NCI-H524 (cell line): ENCODE measurements at places on chromosomes 3 and 15.

- DNase-seq: no peak
Observed at GRCh38 chr3:111152496-111152895, 80.9 kb downstream of the NECTIN3 start.

GRCh38 chr15:80456517-80457492 is 52.6 kb downstream of the ARNT2 start:
- DNase-seq: no peak

GRCh38 chr3:189119950-189120349 is 51.8 kb upstream of the TPRG1 start:
- DNase-seq: no peak

DNA sequence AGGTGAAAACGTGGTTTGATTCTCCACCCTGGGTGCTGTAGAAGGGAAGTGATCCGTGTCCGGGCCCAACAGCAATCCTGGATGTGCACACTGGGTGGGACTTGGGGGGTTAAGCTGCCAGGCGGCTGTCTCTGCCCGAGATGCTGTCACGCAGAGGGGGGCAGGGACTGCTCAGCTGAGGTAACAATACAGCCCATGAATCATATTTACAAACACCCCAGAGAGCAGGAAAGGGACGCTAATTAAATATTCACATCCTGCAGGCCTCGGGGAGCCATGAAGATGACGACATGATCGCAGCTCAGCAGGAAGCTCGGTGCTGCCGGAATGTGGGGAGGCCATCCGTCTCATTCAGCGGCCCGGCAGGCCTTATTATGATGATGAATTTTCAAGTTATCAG is 17.9 kb upstream of the CRABP1 start:
- no peak for DNase-seq

DNA sequence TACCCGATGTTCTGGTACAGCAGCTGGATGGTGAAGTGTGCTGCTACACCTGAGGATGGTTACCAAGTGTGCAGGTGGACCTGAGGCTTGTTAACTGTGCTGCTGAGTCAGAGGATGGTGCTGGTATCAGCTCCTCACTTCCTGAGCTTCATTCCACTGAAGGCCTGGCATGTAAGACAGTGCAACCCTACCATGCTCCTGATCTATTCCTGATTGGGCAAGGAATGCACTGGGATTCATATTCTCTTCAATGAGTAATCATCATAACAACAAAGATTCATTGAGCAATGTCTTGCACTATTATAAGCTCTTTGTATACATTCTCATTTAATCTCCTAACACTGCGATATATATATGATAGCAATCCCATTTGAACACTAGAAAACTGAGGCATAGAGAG is 62.9 kb upstream of the THSD4 start:
- no peak for DNase-seq

GRCh38 chr3:48599077-48599501 is 4.0 kb upstream of the COL7A1 start:
- DNase-seq: no peak

- no peak for DNase-seq
Observed at GRCh38 chr3:150635526-150635925, 32.4 kb downstream of the SELENOT start.

DNA sequence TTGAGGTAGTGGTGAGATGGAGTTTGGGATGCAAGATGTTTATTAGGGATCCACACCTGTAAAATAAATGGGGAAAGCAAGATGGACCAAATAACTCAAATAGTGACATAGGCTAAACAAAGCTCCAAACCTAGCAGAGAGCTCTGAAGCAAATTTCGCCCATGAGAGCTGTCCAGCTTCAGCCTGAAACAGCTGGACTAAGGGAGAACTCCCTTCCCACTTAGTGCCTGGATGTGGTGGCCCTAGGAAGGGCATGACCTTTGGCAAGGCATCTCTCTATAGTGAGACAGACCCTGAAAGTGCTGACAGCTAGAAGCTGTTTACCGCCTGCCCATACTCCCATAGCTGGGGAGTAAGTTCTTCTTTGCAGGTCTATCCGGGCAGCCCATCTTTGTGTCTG is 48.1 kb downstream of the COL6A5 start:
- DNase-seq: no peak

DNA sequence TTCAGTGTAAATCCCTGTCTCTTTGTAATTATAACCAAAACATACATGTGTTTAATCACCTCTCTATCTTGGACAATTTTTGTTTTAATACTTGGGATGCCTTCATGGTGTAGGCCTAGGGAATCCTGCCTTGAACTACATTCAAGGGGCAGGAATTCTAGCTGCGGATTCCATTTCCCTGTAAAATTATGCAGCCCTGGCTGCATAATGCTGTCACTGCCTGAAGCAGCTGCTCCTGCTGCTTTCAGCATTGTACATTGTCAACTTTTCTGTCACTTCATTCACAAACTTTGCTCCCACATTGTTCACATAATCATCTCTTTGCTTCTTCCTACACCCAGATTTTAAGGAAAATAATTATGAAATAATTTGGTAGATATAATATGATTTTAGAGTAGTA is 638.7 kb downstream of the RBMS3 start:
- DNase-seq: no peak

DNA sequence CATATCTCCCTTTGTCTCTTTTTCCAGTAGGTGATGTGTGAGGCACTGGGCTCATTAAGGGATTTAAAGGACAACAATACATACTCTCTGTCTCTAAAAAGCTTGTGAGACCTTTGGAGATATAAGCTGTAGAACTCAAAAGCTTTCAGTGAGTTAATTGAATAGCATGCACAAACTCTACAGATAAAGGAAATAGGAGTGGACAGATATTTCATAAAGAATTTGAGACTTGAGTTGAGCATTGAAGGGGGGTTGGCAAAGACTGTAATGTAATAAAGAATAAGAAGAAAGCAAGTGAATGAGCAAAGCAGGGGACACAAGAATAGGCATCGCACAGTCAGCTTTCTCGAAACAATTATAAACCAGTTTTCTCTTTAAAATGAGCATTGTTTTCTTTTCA is 583.4 kb upstream of the DPPA4 start:
- DNase-seq: no peak

DNA sequence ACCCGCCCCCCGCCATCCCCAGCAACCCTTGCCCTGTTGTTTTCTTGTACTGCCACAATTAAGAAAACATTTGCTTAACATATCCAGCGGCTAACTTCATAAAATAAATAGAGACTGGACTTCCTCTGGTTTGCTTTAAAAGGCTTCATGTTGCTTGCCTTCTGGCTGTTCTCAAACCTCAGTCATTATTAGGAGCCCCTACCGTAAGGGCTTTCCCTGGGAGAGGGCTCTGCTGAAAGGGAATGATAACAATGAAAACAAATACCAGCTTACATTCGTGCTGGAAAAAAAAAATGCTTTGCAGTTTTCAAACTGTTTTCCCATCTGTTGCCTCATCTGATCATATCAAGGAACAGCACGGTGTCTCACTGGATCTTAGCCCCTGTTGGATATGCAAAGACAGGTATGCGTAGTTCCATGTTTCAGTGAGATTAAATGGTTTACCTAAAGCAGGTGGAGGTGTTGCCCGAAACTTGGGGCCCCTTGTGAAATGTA is 77.2 kb upstream of the VGLL4 start:
- DNase-seq: peak; percentile 50

GRCh38 chr15:29090617-29091466 is 178.8 kb downstream of the NSMCE3 start:
- DNase-seq: no peak

DNA sequence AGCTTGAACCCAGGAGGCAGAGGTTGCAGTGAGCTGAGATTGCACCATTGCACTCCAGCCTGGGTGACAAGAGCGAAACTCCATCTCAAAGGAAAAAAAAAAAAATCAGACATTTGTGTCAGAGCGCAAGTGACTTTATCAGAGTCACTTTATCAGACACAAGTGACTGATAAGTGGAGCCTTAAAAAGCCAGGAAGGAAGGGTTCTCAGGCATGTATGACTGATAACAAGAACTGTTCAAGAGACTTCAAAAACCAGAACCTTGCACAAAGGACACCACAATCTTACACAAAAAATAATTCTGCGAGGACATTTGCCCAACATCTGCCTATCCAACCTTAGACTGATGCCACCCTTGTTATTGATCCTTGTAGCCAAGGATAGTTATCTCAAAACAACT is 13.3 kb upstream of the CFAP44 start:
- DNase-seq: no peak

DNA sequence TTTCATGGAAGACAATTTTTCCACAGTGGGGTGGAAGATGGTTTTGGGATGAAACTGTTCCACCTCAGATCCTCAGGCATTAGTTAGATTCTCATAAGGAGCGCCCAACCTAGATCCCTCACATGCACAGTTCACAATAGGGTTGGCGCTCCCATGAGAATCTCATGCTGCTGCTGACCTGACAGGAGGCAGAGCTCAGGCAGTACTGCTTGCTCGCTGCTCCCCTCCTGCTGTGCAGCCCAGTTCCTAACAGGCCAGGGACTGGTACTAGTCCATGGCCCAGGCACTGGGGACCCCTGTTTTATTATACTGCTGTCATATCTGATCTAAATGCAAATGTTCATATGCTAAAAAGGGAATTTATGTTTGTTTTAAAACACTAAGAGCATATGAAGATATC is 9.8 kb upstream of the GRK7 start:
- DNase-seq: no peak

DNA sequence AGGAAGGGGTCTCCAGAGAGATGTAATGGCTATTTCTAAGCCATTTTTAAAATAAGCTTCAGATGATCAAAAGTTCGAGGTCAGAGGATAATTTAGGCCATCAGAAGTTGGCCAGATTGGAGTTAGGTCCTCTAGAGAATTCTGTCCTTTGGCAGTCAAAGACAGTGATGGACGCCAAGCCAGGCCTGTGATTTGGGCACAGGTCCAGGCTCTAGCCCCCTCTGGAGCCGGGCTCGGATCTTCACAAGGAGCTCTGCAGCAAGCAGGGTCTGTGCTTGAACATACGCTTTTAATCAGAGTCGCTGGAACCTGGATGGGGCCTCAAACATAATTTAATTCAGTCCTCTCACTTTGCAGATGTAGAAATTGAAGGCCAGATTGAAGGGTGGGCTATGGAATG is 151.4 kb upstream of the BCL6 start:
- no peak for DNase-seq

- no peak for DNase-seq
Observed at GRCh38 chr3:61613666-61614065, 52.3 kb downstream of the PTPRG start.

GRCh38 chr3:9167222-9167621 is 82.2 kb downstream of the SRGAP3 start:
- DNase-seq: no peak

DNA sequence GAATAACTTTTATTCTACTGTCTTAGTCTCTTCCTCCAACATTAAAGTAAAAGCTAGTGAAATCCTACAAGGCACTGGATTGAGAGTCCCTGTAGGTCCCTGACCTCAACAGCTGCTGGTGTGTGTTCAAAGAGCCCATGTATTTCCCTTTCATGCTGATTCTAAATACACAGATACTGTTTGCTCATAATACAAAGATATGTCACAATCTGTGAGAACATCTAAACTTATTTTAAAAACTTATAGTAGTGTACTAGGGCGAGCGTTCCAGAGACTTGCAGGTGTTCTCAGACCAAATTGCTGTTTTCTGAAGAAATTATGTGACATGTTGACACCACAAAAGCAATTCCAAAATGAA is 145.9 kb upstream of the LIPC start:
- DNase-seq: no peak

GRCh38 chr3:122560680-122561079 is 3.4 kb downstream of the PARP9 start:
- peak; percentile 82 for DNase-seq

DNA sequence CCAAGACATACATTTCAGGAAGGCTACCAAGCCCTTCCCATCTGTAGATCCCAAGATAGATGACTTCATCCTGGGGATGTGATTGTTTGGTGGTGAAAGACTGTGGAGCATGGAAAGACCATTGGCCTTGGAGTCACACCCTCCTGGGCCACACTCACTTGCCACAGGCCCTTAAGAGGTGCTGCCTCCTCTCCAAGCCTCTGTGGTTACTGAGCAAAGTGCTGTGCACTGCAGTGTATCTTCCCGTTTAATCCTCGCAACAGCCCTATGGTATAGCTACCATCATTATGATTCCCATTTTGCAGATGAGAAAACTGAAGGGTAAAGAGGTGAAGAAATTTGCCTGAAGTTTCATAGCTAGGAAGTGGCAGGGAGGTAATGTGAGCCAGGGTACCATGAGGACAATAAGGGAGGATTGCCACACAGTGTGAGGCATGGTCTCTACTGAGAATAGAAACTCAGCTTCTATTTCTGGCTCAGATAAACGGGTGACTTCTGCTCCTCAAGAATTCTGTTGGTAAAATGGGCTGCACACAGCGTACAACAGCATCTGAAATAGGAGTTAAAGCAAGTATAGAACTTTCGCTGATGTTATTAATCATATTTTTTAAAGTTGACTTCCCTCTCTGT is 23.9 kb upstream of the RHO start:
- no peak for DNase-seq

GRCh38 chr3:42667523-42668412 is 14.3 kb downstream of the ZBTB47 start:
- DNase-seq: peak; percentile 98

DNA sequence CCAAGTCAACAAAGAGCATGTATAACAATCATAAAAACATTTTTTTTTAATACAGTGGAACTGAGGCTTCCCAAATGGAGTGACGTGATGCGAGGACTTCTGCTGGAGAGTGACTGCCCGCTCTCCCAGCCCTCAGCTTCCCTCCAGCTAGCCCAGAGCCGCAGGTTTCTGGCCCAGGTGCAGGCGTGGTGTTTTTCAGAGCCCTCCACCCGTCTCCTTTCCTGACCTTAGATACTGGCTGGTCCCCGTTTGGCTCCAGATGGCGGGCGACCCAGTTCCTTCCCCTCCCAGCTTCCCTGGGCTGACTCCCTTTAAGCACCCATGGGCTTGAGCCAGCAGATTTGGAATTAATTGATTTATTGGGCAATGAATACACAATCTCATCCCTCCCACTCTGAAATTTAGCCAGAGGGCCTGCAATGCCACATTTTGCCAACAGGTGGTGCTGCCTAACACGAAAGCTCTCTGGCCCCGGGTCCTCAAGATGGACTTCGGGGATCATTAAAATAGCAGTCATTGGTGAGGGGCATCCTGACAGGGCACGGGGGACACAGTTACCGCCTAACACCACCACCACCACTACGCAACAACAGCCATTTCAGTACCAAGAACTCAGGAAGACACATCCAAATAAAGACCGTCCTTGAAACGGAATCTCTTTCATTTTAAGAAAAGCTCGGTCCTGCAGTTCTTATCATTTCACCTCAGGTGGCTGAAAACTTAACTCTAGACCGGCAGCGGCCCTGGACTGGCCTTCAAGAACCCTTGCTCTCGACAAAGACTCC is 47.5 kb upstream of the MUC4 start:
- peak; percentile 77 for DNase-seq
